ENCODE measurements at places on chromosomes 16 and 17.

GRCh38 chr16:58649707-58650106, 20.1 kb upstream of the CNOT1 start:
- no peak for DNase-seq

DNA sequence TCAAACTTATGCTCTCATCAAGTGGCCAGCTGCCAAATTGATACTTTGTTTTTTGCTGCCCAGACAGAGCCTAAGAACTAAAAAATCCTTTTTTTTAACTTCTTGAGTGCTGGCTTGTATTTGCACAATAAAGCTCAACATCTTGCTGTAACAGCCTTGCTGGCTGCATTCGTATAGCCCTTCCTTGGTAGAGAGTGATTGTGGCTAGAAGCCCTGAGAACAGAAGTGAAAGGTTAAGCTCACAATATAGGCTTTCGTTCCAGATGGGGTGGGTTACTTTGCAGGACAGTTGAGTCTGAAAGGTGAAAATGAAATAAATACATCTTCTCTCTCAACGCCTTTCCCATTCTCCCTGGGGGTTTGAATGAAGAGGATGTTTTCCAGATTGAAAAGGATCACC, 278.8 kb downstream of the HS3ST3B1 start:
- no peak for DNase-seq

DNA sequence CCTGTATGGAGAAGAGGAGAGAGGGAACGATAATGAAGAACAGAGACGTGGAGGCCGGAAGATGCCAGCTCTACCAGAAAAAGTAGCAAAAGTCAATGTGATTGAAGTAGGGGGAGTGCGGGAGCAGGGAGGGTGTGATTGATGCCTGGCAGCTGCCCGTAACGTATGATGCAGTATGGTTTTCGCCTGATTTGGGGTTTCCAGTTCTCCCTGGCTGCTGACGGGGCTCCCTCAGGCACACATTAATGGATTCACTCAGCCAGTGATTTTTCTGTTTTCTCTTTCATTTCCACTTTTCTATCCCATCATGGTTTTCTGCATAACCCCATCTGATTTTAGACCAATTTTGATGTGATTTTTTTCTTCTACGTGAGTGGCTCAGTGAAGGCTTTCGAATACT, 62.1 kb downstream of the PRKCA start:
- DNase-seq, result no peak

DNA sequence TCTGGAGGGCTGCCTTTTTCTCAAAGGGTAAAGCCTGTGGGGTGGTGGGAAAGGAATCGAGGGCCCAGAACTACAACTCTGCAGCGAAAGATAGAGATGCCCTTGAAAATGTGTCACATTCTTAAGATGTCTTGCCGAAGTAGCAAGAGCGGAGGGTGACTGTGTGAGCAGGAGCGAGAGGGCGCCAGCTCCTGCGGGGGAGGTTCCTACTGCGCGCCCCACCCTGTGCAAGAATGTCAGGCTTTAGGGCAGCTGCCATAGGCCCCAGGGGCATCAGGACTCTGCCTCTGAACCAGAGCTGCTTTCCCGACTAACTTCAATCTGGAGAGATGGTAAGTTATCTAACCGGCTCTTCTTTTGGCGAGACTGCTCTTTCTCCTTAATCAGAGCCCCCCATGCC, 11.8 kb upstream of the ITGAE start:
- no peak for DNase-seq

GRCh38 chr16:75089486-75090202, 26.9 kb downstream of the LDHD start:
- DNase-seq, result no peak

GRCh38 chr17:278055-278675, 74.4 kb downstream of the RPH3AL start:
- DNase-seq, result no peak

DNA sequence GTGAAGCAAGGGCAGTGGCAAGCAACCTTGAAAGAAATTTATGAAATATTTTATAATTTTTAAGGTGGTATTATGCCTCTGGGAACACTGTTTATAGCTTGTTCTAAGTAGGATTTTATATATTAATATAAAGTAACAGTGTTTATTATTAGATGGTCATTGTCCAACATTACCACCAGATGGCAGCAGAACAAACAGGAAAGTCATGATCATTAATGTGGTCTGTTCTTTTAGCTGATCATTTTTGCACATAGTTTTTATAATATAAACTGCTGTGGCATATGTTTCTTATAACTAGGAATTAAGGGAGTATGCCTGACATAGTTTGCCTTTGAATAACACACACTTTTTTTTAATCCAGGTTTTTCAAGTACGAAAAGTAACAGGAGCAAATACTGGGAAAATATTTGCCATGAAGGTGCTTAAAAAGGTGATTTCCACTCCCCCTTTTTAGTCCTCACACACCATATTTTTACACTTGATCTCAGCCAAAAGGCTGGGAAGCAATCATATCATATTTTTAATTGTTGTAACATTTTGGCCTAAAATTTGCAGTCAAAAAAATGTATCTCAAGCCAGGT, 21.4 kb downstream of the RPS6KB1 start:
- peak; percentile 62 for DNase-seq

DNA sequence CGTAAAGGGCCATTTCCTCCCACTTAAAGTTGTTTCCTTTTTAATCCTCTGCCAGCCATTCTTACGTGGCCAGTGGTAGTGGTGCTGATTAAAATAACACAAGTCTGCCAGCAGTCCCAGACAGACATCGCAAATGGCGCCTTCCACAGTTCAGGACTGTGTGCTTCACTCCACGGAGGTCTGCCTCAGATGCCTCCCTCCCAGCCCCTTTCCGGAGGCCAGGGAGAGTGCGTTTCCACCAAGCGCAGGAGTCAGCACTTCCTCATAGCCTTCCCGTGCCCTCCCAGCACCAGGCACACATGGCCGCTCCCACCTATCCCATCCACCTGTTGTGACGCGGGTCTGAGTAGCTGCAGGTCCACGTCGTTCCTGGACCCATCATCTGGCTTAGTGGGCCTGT, 205.6 kb downstream of the RPTOR start:
- DNase-seq, result peak; percentile 8

DNA sequence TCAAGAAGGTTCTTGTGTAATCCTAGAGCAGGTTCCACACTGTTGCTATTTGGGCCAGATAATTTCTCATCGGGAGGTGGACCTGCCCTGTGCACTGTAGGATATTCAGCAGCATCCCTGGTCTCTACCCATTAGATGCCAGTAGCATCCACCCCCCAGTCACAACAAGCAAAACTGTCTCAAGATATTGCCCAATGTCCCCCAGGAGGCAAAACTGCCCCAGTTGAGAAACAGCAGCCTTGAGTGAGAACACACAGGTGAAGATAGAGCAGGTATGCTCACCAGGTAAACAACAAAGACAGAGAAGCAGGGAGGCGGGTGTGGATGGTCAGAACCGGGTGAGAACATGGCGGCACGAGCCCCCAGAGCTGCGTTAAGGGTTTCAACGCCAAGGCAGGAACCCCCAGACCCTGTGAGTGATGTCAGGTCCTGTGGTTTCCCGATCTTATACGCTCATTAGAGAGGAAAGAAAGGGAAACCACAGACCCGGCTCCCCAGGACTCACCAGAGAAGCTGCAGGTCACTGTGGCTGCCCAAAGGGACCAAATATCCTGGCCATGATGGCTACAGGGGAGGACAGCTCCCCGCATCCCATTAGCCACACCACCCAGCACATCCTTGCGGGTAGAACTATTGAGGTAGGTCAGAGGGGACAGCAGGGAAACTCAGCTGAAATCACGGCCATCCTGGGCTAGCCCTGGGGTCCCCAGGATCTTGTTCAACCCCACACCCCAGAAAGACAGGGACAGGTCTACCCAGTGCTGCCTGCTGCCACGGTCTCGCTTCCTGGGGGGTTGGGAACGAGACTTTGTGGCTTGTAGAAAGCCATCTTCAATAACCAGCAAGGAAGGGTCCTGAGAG, 21.2 kb downstream of the CDC42EP4 start:
- DNase-seq, result no peak

GRCh38 chr17:13292291-13292690, 274.5 kb upstream of the ELAC2 start:
- DNase-seq, result no peak

GRCh38 chr16:29894352-29894751, 5.0 kb downstream of the SEZ6L2 start:
- DNase-seq, result no peak

- no peak for DNase-seq
Observed at GRCh38 chr16:50751528-50751927, 9.6 kb downstream of the CYLD start.

- DNase-seq, result peak; percentile 55
Observed at GRCh38 chr16:81251871-81252270, 13.4 kb downstream of the BCO1 start.

DNA sequence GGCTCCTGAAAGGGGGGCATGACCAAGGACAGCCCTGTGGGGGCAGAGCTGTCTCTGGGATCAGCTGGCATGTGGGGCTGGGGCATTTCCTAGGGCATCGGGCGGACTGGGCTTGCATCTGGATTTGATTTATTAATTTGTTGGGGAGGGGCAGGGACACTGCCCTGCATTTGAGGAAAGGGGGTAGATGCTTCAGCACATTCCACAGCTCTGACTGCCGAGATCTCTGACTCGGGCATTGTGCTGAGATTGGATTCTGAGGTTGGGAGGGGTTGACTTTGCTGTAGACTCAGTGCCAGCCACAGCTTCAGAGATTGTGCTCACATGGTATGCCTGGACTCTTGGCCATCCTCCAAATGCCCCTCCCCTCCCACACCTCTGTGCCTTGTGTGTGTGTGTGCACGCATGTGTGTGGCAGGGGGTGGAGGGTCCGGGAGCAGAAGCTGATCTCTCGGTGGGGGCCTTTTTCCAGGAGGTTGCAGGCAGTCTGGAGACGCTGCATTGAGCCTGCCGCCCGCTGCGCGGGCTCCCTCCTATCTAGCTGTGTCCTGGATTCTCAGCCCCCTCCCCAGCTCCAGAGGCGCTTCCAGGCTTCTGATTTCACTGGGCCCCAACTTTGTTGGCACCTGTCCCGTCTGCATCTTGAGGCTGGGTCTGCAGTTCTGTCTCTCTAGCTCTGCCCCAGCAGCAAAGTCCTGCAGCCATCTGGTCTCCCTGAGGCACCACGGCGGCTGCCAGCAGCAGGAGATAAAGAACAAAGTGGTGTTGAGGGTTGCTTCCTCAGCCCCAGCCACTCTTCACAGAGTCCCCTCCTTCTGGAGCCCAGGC, 14.9 kb downstream of the IGFBP4 start:
- DNase-seq, result peak; percentile 95

- no peak for DNase-seq
Observed at GRCh38 chr16:72901000-72901627, 146.8 kb downstream of the ZFHX3 start.

DNA sequence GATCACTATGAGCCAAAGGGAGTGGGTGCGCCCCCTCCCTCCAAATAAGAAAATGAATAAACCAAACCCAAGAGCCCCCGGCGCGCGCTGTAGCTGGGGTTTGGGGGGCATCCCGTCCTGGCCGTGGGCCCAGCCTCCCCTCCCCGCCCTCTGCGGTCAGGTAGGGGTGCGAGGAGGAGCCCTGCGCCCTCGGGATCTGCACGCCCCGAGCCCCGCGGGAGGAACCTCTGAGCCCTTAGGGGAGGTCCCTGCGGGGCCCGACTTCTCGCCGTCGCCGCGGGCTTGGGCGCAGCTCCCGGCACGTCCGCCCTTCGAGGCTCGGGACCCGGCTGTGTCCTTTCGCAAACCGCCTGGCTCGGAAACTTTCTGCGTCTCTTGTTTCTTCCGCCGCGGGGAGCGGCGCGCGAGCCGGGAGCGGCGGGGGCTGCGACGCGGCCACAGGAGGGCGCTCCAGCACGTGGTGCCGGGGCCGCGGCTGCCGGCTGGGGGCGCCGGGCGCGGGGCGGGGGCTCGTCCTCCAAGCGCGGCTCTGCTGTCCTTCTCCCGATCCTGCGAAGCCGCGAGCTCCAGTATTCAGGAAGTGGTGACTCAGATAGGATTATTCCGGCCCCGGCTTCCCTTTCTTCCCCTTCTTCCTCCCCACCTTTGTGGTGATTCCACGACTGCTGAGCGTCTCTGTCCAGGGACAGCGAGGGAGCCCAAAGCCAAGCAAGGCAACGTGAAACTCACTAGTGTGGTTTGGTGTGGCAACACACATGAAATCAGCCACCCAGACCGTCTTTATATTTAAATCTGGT, 1.6 kb downstream of the PITPNC1 start:
- DNase-seq, result peak; percentile 74

- DNase-seq, result no peak
Observed at GRCh38 chr17:2071024-2071385, 16.1 kb downstream of the HIC1 start.

DNA sequence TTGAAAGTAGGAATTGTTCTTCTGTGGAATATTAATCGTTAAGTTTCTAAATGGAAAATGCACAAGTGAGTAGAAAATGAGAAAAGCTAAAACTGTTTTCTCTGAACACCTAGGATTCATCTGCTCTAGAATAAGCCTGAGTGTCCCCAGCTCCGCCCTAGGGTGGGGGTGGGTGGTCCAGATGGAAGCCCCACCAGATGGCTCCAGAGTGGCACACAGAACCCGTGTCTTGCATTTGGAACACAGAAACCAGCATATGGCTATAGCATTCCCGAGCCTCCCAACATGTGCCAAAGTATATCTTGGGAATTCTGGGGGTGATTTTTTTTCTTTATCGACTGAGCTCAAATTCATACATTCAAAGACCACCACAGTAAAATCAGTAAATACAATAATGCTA, 517.7 kb upstream of the PSMD7 start:
- no peak for DNase-seq

DNA sequence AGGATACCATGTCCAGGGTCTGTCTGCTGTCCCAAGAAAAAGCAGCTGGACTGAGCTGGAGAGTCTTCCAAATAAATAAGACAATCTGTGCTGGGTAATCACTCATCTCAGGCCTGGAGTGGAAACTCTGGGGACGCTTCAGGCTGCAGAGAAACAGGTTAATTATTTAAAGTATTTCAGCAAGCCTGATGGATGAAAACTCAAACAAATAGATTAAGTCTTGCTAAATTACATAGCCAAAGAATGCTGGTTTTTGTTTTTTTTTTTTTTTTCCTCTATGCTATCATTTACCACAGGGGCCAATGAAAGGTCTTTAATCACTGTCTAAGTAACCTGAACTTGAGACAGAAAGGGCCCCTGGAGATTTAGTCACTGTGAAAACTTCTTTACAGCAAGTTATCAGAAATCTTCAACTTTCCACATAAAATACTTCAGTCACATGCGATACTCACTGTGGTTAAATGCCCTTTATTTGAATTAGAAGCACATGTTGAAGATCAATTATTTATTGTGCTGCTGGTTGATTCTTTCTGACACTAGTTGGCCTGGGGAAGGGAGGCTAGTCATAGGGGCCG, 31.0 kb upstream of the KCNJ2 start:
- peak; percentile 78 for DNase-seq

Data from AG10803 (cell line).